ENCODE measurements at places on chromosomes 1 and 21.

DNA sequence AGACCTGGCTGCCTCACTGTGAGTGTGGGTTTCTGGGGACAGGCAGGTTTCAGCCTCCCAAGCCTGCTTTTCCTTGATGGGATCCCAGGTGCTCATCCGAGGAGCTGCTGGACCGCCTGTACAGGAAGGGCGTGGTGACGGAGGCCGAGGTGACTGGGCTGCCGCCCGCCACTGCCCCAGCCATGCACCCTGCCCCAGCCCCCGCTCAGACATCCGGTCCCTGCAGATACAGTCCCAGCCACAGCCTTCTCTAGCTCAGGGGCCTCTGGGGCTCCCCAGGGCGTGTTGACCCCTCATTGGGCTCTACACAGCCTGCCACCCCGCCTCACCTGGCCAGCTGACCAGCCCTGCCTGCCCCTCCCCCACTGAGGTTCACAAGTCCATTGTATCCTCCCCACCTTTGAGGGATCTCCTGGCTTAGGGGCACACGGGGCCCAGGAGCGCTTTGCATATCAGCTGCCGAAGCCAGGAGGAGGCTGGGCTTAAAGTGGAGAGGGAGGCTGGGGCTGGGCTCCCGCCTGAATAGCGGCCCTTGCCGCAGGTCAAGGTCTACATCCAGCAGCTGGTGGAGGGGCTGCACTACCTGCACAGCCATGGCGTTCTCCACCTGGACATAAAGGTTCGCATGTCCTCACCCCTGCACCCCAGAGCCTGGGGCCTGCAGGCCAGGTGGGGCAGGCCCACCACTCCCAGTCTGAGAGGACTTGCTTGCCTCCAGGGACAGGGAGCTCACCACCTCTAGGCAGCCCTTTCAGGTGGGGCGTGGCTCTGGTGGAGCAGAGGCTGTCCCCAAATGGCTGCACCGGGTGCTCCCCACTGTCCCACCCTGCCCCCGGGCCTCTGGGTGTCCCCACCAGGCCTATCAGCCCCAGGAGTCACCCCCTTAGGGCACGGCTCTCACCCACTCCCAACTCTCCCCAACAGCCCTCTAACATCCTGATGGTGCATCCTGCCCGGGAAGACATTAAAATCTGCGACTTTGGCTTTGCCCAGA lies 38.5 kb downstream of the TRIM11 start:
- no peak for DNase-seq

- DNase-seq, result no peak
Measured at GRCh38 chr1:232440325-232441035, 189.5 kb downstream of the SIPA1L2 start.

GRCh38 chr1:201753492-201753891 lies 75.5 kb upstream of the IPO9 start:
- DNase-seq, result no peak

GRCh38 chr21:46159841-46160656 lies 4.7 kb upstream of the FTCD start:
- DNase-seq, result no peak

DNA sequence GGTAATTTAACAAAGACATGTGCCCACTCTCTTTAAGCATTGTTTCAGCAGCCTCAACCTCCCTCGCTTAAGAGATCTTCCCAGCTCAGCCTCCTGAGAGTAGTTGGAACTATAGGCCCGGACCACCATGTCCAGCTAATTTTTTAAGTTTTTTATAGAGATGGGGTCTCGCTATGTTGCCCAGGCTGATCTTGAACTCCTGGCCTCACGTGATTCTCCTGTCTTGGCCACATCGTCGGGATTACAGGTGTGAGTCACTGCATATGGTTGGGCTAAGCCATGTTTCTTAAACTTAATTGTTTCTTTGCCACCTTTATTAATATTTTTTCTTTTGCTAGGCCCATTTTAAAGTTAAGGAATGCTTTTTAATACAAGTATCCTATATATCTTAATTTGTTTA lies 18.6 kb upstream of the AGPAT3 start:
- no peak for DNase-seq

DNA sequence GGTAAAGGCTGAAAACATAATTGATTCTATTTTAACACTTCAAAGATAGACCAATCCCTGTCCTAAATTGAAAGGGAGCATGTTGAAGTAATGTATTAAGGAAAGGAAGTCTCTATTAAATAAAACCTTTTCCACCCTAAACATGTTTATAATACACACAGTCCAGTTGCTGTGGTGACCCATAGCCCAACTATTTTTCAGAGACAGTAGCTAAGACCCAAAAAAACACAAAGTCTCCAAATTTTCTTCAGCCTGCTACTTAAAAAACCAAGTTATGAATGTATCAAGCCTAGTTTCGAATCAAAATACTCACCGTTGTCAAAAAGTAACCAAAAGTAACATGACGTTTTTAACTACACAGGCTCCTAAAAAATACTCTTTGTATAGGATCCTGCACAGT lies 1.6 kb downstream of the ELK4 start:
- DNase-seq, result no peak

DNA sequence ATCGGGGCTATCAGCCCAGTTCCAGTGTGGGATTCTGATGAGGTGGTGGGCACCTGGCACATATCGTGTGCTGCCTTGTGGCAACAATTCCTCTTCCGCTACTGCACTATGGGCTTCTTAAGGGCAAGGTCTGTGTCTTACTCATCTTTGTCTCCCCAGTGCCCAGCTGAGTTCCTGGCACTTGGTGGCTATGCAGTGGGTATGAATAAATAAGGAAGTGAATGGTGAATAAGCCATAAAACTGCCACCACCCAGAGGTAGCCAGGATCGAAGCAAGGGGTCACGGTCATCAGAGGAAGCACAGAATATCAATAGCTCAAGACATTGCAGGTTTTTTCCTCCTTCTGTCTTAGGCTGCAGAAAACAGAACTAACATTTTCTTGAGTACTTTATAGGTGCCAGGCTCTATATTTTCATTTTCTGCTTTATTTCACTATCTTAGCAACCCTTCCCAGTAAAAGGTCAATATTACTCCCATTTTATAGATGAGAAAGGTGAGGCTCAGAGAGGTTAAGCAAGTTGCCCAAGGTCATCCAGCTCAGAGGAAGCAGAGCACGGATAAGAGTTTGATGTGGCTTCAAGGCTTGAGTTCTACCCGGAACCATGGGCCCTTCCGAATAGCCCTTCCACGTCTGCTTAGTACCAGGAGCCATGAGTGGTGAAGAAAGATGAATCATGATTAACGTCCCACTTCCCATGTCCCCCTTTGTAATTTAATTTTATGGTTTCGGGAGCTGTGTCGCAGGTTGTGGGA lies 10.2 kb downstream of the C1orf94 start:
- DNase-seq, result no peak

- peak; percentile 97 for DNase-seq
Measured at GRCh38 chr1:40315239-40315794, 1.8 kb downstream of the COL9A2 start.

- no peak for DNase-seq
Measured at GRCh38 chr1:160534823-160535605, 12.0 kb upstream of the SLAMF6 start.

GRCh38 chr1:114114185-114115094 lies 39.2 kb downstream of the SYT6 start:
- DNase-seq, result no peak

GRCh38 chr1:224333309-224333926 lies 3.4 kb upstream of the NVL start:
- DNase-seq, result peak; percentile 49

DNA sequence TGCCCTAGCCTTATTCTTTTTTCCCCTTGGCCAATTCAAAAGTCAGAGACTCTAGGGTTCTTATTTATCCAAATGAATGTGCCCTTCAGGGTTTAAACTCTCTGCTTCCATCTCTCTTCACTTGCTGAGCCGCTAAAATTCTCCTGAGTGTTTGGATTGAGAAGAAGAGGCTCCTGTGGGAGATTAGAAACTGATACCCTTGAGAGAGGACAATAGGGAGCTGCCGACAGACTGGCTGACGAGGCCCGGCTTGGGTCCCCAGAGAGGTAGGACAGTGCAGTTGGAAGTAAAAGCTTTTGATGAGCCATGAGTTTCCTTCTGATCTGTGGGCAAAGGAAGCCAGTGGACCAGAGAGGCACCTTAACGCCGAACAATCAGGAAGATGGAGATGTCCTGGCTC lies 41.3 kb upstream of the UBE2U start:
- no peak for DNase-seq

- peak; percentile 82 for DNase-seq
Measured at GRCh38 chr1:201042779-201043461, 19.4 kb upstream of the KIF21B start.

- DNase-seq, result no peak
Measured at GRCh38 chr1:59041646-59042277, 255.1 kb upstream of the FGGY start.

DNA sequence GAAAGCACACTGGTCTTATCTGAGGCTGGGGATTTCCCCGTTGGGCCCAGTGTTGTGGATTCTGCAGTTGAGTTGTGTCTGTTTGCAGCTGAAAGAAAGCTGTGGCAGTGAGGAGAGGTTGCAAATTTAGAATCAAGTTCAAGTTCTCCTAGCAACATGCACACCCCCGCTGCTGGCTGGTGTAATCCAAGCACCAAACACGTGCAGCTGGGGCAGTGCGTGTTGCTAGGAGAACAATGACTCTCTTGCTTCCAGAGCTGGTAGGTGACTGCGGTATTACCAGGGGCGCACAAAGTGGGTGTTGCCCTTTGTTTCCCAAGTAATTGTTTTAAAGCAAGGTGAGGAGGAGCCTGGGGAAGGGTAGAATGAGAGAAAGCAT lies 91.5 kb downstream of the IER5 start:
- DNase-seq, result peak; percentile 84

GRCh38 chr1:170735366-170736263 lies 71.7 kb downstream of the PRRX1 start:
- no peak for DNase-seq

GRCh38 chr1:229162825-229163515 lies 107.9 kb upstream of the RAB4A start:
- no peak for DNase-seq

DNA sequence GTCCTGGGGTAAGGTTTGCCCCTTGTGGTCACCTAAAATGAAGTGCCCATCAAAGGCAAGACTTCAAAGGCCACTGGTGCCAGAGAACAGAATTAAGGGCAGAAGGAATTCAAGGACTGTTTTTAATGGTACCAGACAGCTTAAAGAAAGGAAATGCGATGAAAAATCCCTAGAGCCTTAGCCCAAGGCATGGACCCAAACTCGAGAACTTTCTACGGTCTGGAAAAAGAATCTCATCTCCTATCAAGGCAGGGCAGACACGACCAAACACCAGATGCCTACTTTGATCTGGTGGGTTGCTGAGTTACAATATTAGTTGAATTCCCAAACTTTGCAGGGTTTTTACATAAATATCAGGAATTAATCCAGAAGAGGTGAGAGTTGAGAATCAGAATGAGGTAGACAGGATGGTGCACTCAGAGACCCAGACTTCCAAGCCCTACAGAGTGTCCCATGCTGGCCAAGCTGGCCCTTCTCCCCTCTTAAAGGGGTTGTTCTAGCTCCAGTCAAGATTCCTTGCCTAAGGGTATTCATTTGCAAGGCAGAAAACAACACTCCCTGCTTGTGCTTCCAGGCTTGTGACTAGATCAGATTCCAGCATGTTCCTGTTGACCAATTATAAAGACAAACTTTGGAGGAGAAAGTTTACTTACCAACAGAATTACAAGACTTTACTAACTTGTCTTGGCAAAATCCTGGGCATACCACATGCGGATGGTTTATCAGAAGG lies 48.0 kb downstream of the EDN2 start:
- DNase-seq, result no peak

GRCh38 chr21:36756527-36756926 lies 57.6 kb downstream of the SIM2 start:
- no peak for DNase-seq

DNA sequence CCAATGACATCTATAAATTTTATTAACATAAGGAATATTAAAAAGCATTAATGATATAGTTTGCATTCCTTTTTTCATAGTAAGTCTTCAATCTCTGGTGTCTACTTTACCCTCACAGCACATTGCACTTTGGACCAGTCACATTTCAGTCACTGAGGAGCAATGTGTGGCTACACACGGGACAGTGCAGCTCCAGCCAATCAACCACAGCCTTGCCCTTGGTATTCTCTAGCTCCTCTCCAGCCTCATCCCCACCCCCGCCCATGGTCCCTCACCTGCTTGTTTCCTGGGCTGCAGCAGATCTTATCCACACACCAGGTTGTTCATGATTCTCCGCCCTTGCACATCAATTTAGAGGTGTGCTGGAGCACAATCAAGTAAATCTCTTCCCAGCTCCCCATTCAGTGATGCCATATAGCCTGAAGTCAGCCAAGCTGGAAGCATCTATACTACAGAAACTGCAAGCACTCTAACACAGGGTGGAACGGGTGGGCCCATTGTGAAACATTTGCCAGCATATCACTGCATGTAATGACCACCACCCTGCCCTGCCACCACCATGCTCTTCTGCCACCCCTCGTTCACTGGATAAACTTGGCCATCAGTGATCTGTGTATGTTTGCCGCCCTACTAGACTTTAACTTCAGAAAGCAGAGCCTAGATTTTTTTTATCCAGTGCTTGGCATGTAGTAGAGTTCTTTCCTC lies 93.0 kb upstream of the SLC44A3 start:
- no peak for DNase-seq

DNA sequence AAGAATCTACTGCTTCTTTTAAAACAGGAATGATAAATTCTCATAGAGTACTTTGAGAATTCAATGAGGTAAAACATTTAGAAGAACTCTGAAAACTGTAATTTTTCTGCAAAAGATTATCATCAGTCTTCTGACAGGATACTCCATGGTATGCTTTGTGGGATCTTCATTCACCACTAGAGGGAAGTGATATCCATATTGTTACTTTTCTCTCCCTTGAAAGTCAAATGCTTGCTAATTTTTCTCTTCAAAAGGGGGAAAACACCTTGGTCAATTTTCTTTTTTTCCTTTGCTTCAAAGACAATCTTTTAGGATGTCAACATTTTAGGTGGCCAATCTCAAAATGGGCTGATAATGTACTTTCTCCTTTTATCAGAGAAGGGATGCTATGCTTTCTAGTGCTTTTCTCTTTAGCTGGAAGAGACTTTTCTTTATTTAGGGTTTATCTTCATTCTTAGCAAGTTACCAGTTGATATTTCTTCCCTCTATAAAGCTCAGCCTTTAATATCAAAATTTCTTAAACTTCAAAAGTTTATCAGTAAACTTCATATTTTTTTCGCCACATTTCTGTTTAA lies 95.5 kb downstream of the NEGR1 start:
- DNase-seq, result no peak

Data from retina (tissue), 1 donor.